ENCODE measurements at places on chromosomes 3 and 15.

GRCh38 chr3:136860541-136860940, 1.5 kb upstream of the NCK1 start:
- DNase-seq, result no peak

- no peak for DNase-seq
Observed at GRCh38 chr15:51088585-51088984, 6.1 kb downstream of the TNFAIP8L3 start.

- no peak for DNase-seq
Observed at GRCh38 chr3:71671216-71671845, 53.9 kb downstream of the EIF4E3 start.

GRCh38 chr3:73697020-73697419, 72.3 kb upstream of the PDZRN3 start:
- no peak for DNase-seq

GRCh38 chr3:123892195-123892594, 8.1 kb upstream of the MYLK start:
- DNase-seq, result no peak

- DNase-seq, result no peak
Observed at GRCh38 chr3:137066092-137066491, 108.3 kb downstream of the IL20RB start.

GRCh38 chr15:51736069-51736468, 1.4 kb downstream of the LYSMD2 start:
- DNase-seq, result no peak

DNA sequence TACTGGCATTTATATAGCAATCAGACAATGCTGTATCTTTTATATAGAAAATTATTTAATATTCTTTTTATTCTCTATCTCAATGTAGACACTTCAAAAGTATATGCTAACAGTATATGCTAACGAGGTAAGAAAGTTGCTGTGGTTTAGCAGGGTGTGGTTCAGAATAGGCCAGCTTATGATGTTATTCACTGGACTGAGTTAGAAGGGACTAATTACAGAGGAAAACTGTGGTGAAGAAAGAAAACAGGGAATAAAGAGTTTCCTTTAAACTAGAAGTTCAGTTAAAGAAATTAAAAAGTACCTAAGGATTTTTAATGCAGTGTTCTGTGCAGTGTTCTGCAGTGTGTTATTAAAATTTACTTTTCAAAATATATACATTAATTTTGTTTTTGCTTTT, 59.4 kb downstream of the MYO9A start:
- DNase-seq, result no peak

GRCh38 chr3:27166888-27167287, 202.3 kb downstream of the NEK10 start:
- no peak for DNase-seq

- DNase-seq, result no peak
Observed at GRCh38 chr3:39748763-39749162, 60.6 kb upstream of the MYRIP start.

DNA sequence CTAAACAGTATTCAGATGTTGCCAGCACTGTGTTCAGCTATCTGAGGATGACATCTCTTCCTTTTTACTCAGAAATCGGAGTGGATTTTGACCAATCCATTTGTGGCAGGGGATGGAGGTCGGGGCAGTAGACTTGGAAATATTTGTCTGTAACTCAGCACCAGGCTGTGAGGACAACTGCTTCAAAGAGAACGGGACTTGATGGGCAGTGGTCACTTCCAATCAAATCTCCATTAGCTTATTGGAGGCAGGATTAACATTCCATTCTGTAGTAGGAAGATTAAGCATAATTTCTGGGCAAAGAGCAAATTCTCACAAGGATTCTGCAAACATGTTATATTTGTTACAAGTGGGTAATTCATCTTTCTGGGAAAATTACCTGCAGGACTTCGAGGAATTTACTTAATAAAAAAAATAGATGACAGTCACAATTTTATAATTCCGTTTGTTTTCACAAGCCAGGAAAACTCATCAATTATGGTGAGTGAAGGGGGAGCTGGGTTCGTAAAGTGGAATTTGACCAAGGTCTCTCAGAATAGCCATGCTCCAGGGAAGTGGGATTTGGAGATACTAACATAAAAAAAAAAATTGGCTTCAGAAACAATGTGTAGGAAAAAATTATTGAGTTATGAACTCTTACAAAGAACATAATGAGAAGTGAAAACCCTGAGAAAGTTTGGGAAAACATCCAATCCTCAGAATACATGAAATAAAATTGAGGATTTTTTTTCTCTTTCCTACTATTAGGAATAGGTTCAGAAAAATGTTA, 18.1 kb downstream of the CRABP1 start:
- no peak for DNase-seq

- no peak for DNase-seq
Observed at GRCh38 chr15:60390871-60391501, 6.8 kb downstream of the ANXA2 start.

DNA sequence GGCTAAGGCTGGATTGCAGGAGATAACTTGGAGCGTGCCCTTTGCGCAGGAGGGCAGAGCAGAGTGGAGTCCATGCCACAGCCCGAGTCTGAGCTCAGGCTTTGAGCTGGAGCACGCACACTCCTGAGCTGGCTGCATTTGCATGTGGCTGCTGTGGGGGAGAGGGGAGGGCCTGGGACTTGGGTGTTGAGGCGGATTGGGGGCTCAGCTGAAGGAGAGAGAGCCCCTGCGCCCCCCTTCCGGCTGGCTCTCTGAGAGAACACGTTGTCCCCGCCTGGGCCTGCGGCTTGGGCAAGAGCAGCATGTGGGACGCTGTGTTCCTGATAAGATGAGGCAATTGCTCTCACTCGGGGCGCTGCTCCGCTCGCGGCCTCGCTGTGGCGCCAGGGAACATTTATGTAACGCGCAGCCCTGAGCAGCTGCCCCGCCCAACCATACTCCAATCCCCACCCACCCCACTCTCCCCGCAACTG, 39.1 kb downstream of the KLF13 start:
- DNase-seq, result peak; percentile 61

DNA sequence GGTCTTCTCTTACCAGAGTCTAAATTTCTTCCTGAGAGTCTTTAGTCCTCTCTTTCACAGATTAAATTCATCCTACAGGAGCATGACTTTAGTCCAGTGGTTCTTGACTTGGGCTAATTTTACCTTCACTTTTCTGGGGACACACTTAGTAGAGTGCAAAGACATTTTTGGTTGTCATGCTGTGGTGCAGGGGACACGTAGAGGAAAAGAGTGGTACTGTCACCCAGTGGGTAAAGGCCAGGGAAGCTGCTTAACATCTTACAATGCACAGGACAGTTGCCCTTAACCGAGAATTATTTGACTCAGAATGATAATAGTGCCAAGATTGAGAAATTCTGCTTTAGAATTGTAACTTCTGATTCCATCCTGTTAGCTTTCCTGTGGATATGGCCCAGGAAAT, 772.5 kb upstream of the GRM7 start:
- no peak for DNase-seq

DNA sequence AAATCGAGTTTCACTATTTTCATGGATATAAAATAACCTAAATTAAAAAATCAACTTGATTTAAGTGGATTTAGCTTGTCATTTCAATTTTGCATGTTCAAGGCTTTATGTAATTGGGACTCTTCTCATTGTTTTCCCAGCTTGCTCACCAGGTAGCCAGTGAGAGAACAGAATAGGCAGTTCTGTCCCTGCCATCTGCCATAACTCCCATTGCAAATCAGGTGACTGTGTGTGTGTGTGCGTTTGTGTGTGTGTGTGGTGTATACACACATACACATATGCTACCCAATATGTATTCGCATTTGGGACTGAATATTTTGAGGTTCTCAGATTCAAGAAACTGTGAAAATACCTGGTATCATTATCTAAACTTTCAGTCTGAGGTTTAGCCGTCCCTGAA, 1069.8 kb downstream of the IGSF11 start:
- no peak for DNase-seq

GRCh38 chr15:75925440-75925839, 21.8 kb downstream of the FBXO22 start:
- no peak for DNase-seq

DNA sequence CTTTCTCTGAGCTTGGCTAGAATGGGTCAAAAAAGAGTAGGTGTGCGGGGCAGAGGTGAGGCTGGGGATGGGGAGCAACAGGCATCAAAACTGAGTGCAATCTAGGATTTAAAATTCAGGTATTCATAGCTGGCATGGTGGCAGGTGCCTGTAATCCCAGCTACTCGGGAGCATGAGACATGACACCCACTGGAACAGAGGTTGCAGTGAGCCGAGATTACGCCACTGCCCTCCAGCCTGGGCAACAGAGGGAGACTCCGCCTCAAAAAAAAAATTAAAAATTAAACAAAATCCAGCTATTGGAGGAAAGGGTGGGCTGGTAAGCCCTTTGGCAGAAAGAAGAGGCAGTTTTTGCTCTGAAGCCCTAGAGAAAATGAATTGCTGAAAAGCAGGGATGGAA, 485.8 kb upstream of the PROK2 start:
- no peak for DNase-seq

DNA sequence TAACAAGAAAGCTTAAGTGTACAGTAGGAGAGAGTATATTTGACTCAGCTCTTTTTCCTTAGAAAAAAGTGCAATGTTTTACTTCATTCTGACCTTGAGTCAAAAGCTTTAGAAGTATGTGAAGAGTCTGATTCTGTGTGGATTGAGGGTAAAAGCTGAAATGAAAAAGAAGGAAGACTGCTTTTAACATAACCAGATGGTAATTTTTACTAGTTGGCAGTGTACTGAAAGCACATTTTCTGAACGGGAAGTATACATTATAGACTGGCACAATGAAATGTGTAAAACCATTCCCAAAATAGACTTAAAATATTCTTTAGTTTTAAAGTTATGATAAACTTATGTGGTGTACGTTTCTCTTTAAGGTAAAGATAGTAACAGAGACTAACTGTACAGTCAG, 197.8 kb upstream of the ZNF717 start:
- DNase-seq, result no peak

GRCh38 chr15:63448266-63448665, 56.1 kb upstream of the USP3 start:
- DNase-seq, result no peak

DNA sequence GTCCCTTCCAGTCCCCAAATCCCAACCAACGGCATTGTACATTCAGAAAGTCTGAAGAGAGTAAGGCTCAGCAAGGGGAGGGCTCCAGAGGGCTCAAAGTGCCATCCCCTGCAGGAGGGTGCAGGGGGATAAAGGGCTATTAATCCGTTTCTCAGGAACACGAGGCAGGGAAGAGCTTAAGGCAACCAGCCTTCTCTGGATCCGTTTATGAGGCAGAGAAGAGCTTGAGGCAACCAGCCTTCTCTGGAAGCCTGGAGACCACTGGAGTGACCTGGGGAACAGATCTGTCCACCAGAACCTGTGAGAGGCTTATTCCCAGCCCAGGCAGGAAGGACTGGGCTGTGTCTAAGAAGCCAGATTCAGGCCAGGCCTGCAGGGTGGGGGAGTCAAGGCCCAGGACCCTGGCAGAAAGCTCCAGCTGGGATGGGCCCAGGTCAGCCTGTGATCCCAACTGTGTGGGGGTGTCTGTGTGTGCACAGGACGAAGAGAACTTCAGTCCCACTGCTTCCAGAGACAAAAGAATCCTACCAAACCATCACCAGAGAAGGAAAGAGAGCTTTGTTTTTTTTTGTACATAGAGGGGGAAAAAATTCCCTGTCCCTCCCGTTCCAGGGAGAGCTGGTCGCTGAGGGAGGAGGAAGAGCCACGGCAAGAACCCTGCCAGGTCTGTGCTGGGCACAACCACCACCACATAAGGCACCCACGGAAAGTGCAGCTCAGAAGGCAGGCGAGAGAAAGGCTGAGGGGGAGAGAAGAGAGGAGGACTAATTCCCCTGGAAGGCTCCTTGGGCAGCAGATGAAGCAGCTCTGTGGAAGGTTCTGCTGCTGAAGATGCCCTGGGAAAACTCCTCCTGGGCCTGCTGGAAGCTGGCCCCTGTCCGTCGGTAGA, 1.6 kb upstream of the ULK3 start:
- no peak for DNase-seq

DNA sequence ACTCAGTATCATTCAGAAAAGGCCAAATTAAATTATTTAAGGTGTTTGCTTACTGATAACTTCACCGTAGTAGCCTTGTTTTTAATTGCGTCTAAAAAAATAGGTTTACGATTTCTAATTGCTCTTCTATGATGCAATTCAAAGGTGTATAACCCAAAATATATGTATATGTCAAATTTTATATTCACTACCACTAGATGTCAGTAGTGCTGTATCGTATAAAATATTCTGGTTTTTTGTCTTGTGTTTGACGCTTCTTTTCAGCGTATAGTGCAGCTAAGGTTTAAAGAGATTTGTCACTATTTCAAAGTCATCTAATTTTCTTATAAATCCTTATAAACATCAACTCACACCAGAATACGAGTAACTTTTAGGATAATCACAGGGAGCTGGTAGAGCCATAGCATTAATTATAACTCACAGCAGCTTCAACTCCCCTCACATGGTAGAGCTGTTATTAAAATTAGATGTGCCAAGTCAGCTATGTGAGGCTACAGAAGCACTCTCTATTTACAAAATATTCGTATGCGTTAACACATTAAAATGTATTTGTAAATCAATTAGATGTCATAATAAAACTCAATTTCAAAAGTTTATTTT, 3.5 kb downstream of the PFN2 start:
- DNase-seq, result no peak

GRCh38 chr15:56353119-56353518, 12.1 kb upstream of the TEX9 start:
- DNase-seq, result no peak

GRCh38 chr3:141619450-141619849, 118.6 kb upstream of the RNF7 start:
- no peak for DNase-seq

DNA sequence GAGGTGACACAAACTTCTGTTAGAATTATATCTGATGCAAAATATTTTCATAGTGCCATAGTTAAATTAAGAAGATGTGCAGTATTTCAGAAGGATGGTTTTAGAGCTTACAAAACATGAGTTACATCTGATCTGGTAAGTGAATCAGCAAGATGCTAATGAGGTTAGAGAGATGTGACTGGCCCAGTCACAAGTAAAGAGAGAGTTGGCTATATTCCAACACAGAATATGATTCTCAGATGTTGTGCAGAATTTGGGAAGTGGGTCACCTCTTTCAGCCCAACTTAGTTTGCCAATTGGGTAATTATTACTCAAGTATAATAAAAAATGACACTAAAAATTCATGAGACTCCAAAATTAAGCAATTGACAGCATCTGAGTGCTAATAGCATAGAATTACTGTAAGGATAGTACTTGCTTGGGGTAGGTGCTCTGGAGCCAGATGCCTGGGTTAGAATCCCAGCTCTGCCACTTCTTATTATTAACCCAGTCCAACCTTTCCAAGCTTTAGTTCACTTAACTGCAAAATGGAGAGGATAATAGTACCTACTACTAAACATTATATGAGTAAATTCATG, 30.8 kb downstream of the P2RY1 start:
- no peak for DNase-seq

- DNase-seq, result no peak
Observed at GRCh38 chr3:37907906-37908305, 46.2 kb downstream of the CTDSPL start.

DNA sequence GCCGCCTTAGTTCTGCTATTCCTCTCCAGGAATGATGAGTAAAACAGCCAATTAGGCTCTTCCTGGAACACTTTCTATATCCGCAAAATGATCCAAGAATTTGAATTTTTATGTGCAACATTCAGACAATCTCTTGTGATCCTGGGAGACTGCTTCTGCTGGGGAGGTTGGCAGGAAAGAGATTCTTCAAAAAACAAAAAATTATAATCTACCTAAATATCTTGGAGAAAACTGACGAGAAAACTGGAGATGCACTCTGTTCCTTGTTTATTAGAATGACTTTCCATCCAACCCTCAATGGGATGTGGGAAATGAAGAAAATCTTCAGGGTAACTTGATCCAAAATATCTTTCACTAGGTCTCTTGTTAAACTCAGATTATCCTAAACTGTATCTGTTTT, 346.3 kb upstream of the UBE2E2 start:
- no peak for DNase-seq

Measured in stimulated activated CD8-positive, alpha-beta memory T cell treated with anti-CD3 and anti-CD28 coated beads, Interleukin-15, amount 100 ng/mL, for 4 hours (primary cell).